ENCODE measurements at places on chromosomes 12 and 14.

DNA sequence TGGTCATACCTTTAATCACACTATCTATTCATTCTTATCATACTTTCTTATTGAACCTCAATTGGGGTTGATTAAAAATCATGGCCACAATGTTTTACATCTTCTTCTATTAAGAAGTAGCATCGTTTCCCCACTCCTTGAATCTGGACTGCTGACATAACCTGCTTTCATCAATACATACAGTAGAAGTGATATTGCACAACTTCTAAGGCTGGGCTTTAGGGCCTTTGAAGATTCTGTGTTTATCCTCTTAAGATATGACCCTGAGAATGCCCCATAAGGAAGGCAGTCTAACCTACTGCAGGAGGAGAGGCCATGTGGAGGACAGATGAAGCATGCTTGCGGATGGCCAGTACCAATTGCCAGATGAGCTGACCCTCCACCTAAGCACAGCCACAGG, 1142.8 kb upstream of the SEL1L start:
- no peak for DNase-seq

- no peak for DNase-seq
Measured at GRCh38 chr14:70934084-70934483, 26.8 kb downstream of the PCNX1 start.

- no peak for DNase-seq
Measured at GRCh38 chr12:54159589-54159988, 29.2 kb downstream of the SMUG1 start.

- DNase-seq = no peak
Measured at GRCh38 chr14:105312973-105313372, 1.6 kb upstream of the PACS2 start.

GRCh38 chr14:85604714-85605113, 74.8 kb downstream of the FLRT2 start:
- no peak for DNase-seq

DNA sequence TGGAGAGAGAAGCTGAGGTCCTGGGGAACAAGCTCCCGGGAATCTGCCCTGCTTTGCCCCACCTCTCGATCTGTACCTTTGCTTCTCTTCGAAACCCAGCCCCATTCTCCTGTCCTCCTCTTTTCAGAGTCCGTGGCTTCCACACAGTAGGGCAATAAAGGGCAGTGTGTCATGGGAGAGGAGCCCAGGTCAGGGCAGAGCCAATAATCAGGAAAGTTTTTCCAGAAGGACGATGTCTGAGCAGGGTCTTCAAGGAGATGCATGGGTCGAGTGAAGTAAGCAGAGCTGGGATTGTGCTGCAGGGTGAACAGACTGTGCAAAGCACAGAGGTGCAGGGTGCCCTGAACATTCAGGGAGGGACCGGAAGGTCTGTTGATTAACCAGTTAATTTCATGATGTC, 22.1 kb upstream of the SERPINA4 start:
- no peak for DNase-seq

- DNase-seq = no peak
Measured at GRCh38 chr14:59376686-59377085, 88.5 kb downstream of the GPR135 start.

DNA sequence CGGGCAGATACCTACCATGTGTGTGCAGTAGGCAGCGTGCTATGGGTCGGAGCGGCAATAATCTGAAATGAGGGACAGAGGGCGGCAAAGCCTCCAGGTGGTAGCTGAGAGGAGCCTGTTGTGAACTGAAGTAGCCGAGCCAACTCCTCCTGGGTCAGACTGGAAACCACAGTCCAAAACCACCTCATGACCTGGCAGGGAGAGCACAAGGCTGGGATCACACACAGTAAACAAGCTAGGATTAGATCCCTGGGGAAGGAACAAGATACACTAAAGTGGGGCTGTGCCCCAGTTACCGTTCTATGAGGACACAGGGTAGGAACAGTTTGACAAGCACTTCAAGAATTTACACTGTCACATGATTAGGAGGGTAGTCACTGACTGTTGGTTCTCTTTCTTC, 49.0 kb downstream of the AREL1 start:
- DNase-seq = no peak

DNA sequence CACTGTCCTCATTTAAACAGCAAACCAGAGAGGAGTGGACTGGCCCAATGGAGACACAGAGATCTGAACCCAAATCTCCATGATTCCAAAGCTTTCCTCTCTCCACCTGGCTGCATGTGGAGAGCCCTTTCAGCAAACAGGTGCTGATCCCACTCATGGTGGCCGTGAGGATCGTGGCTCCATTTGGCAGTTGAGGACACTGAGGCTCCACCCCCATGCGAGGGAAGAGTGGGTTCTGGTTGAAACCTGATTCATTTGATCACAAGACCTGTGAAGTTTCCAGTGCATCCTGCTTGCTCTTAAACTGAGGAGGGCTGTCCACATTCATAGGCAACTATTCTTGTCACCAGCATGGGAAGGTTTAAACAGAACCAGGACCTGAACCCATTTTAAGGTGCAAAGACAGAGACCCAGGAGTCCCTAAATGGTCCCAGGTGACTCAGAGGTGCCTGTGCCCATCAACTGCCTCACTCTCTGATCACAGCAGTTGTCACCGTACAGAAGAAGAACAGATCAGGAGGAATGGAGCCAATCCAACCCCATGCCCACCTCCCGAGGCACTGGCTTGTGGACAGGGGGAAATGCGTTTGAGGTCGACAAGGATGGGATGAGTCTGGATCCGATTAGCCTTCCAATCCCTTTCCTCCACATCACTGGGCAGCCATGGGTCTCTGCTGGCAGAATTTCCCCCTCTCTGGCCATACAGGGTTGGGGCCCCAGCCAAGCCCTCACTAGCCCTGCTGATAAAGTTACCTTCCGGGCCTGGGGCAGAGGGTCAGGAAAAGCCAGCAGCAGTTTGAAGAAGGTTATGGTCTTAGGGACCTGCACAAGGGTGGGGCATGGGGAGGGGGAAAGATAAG, 45.5 kb upstream of the BCL11B start:
- DNase-seq = no peak

DNA sequence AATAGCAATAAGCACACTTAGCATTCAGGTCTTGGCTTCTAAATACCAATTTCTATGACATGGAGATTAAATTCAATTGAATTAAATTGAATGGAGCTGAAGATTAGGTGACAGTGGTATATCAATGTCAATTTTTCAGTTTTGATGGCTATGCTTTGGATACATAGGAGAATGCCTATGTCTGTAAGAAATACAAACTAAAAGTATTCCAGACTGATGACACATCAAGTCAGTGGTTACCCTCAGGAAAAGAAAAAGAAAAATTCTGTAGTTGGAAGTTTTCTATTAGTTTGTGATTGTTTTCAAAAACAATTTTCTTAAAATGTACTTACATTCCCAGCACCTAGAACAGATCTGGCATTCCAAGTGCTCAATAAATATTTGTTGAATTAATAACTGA, 4.9 kb upstream of the DCAF4 start:
- peak; percentile 29 for DNase-seq

DNA sequence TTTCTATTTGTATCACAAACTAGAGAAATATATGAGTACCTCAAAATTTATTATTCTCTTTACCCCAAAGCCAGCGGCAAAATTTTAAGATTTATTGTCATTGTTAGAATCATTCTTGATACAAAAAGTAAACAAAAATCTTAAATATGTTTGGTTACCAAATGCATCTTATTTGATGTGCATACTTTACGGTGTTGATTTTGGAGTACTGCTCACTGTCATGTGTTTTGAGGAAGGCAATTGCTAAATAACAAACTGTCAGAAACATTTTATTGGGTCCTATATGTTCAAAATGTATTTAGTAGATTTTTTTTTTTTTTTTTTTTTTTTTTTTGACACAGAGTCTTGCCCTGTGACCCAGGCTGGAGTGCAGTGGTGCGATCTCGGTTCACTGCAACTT, 124.9 kb downstream of the PTPRR start:
- no peak for DNase-seq

DNA sequence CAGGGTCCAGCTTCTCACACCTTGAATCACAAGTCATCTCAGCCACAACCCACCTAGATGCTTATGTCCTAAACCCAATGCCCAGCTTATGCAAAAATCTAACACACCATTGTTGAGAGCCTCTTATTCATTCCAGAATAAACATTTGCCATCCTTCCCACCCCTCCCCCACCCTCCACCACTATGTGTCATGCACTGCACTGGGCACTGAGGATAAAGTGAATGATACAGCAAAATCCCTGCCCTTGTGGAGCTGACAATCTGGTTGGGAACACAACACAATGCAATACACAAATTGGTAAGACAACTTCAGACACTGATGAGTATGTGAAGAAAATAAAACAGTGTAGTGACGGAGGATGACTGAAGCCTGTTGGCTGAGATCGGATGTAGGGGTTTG, 1.4 kb upstream of the GLTP start:
- DNase-seq = peak; percentile 30

GRCh38 chr12:50715174-50715573, 48.7 kb upstream of the ATF1 start:
- DNase-seq = no peak

DNA sequence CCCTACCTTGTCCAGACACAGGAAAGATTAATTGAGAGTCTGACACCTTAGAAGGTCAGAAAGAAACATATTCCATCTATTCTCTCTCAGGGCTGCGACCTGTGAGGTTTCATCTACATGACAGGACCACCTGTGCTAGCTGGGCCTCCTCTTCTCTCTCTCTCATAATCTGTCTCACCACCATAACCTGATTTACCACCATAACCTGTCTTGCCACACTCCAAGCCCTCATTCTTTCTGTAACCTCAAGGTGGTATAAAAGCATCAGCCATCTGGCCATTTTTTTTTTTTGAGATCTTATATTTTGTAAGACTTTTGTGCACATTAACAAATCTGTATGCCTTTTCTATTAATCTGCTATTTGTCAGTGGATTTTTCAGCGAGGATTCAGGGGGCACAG, 75.5 kb downstream of the ACADS start:
- no peak for DNase-seq

DNA sequence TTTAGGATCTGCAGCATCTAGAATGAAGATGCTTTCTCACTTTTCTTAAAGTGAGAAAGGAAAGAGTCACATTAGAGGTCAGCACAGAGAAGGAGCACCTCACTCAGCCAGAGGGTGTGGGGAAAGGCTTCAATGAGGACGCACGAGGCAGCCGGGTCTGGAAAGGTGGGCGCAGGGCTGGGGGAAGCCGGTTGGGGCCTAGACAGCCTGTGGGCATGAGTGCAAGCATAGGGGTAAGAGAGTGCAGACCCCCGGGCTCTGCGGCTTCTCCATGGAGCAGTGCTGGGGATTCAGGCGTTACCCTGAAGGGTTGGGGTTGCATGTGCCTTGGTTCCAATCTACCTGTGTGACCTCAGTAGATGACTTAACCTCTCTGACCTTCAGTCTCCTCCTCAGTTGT, 49.9 kb downstream of the KRT80 start:
- no peak for DNase-seq

DNA sequence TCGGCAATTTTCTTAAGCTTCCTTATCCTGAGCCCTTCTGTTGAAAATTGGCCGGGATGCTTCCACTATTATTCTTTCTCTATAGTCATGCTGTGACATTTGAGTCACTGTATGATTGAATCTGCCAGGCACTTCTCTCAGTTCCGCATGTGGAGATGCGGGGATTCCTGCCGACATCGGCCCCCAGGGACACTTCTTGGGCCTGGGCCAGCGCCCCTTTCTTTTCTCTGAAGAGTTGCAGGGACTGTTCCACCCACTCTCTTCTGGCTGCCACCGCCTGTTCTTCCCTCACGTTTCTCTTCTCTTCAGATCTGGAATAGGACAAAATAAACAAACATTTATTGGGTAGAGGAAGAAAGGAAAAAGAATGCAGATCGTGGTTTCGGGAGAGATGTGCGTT, 310.1 kb downstream of the ETNK1 start:
- DNase-seq = peak; percentile 33

GRCh38 chr14:85454226-85454813, 75.6 kb upstream of the FLRT2 start:
- no peak for DNase-seq

DNA sequence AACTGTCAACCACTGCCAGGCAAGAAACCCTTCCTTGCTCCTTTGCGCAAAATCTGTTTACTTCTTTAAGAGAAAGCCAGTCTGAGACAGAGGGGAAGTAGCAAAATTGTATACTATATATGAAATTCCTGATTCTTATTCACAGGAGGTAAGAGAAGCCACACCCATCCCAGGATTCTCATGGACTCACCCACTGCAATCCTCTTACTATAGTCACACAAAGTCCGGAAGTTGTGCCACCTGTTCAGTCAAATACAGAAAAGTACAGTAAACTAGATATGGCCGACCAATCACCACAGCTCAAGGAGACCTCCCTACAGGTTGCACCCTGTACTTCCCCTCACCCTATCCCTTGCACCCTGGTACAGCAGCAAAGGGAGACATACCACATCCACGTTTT, 2.9 kb downstream of the PRMT5 start:
- peak; percentile 9 for DNase-seq

DNA sequence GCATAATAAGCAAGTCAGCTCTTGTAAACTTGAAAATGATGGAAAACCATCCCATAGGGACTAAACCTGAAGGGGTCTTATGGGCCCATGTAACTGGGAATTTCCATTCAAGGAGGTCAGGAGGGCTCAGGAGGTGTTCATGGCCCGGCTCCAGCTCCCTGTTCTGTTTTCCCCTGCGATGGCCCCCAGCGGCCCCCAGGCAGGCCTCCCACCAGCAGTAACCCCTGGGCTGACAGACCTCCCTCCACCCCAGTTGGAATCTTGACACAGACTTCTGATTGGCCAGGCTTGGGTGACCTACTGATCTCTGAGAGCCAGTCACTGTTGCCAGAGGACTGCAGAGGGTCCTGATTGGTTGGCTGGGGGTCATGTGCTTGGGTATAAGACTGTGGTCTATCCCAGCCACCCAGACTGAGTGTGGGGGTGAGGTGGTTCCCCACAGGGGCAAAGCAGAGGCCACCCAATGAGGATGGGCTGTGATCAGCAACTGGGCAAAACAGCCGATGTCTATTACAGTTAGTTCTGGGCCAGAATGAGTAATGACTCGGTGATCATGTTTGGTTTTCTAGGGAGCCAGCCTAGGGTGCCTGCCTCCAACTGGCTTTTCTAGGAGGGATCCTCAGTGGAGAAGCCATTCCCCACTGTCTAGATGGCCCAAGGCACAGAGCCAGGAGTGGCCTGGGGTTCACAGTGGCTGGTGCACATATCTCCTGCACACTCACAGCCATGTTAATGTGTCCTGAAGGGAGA, 27.0 kb downstream of the RHOF start:
- no peak for DNase-seq
